Stimulated activated CD8-positive, alpha-beta memory T cell treated with anti-CD3 and anti-CD28 coated beads, Interleukin-7, amount 100 ng/mL, for 1 hour (primary cell): ENCODE measurements at places on chromosomes 5 and 9.
A peak's percentile ranks its signal among the peaks of the same experiment; 100 is the strongest.

- DNase-seq, result no peak
Measured at GRCh38 chr5:108145351-108145750, 236.5 kb downstream of the FBXL17 start.

DNA sequence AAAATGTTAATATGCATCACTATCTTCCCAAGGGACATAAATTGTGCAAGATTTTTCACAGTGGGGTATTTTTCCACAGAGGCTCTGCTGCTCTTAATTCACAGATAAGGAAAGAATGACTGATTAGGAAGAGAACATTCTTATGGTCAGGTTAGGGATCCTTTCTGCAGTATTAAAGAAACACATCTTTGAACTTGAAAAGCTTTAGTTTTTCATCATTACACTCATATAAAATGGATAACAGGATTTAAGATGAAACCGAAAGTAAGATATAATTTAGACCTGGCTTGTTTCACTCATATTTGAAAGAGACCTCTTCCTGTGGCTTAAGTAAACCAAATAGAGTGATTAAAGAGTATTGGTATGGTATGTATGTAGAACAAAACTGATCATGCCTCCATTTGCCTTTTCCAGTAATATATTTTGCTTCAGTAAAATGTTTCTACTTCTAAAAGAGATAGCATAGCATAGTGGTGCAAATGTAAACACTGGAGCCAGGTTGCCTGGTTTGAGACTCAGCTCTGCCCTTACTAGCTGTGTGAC lies 160.0 kb downstream of the PRR16 start:
- DNase-seq, result no peak

GRCh38 chr5:65013166-65013565 lies 244.4 kb downstream of the CWC27 start:
- no peak for DNase-seq

DNA sequence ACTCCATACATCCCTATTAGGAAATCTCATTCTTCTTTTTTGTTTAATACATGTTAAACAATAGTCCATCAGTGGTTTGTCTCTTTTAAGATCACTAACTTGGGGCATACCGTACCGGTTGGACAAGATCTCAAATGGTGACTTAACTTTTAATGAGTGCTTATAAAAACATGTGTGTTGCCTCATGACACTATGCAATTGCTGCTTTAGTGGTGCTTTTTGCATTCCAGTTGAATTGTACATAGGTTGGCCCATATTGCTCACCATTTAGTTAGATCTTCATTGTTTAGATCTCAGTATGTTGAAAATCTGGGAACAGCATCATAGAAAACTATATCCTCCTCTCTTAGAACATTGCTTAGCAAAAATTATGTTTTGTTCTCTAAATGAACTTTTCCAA lies 17.8 kb downstream of the C9orf85 start:
- no peak for DNase-seq

DNA sequence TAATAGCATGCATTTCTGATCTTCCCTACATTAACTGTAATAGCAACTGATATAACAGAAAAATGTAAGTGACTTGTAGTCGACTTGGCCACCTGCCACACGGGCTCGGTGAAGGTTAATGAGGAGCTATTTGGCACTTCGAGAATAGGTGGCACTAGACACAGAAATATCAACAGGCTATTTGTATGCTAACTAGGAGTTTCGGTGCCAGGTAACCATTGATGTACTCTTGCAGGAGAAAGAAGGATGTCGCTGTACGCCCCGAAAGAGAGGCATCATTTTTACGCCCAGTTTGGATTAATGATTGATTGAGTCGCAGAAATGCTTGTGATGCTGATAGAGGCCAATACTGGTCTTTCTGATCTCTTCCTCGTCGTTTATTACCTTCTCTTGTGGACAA lies 516 bp upstream of the DMRT2 start:
- DNase-seq, result no peak

GRCh38 chr5:38193015-38193581 lies 65.3 kb upstream of the EGFLAM start:
- peak; percentile 7 for DNase-seq

GRCh38 chr9:17219261-17219660 lies 84.4 kb downstream of the CNTLN start:
- DNase-seq, result no peak

DNA sequence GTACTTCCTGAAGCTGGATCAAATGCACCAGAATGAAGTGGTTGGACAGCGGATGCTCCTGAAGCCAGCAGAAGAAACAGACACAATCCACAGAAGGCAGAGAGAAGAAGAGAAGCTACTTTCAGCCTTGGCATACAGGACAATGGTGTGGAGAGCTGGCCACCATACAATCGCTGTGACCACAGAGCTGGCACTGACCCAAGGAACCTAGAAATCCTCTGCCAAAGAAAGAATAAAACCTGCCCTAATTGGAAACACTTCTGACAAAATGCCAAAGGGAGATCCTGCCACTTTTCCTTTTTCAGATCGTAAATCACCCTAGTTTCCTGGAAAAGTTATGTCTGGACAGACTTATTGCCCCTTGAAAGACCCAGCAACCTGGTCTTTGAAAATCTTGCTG lies 77.8 kb downstream of the BAAT start:
- DNase-seq, result no peak

GRCh38 chr5:128213340-128213739 lies 129.8 kb downstream of the SLC12A2 start:
- no peak for DNase-seq

GRCh38 chr5:134943547-134943946 lies 24.2 kb upstream of the CATSPER3 start:
- no peak for DNase-seq

DNA sequence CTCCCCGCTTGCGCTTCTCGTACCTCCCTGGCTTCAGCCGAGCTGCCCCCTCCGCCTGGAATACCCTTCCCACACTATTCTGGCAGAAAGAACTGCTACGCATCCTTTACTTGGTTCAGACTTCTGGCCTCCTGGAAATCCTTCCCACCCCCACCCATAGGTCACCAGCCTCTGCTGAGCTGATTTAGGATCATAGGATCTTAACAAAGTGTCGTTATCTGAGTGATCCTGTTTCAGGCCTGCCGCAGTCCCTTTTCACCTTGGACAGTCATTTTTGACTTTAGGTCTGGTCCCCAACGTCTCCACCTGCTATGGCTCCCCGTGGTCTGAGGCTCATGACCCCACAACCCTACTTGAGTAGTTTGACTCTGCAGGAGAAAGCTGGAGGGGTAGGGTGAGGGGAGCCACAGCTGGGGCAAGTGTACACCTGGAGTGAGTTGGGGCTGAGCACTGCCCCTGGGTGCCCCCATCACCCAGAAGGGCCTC lies 27.3 kb downstream of the EGR1 start:
- DNase-seq, result no peak

GRCh38 chr5:177470759-177471536 lies 2.5 kb downstream of the DBN1 start:
- no peak for DNase-seq

- DNase-seq, result no peak
Measured at GRCh38 chr9:93947409-93948070, 7.6 kb downstream of the BARX1 start.

DNA sequence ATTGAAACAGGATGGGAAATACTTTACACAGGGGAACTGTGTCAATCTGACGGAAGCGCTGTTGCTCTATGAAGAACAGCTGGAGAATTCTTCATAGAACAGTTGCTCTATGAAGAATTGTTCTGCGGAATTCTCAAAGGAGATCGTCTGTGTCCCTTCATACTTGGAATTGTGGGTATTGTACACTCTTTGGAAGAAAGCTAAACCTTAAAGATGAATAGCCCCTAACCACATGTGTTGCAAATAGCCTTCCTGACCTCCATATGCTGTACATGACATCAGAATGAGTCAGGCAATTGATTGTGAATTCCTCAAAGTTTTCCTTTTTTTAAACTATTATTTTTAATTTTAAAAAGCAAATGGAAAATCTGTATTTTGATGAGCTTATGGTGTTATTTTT lies 15.6 kb downstream of the NIM1K start:
- DNase-seq, result no peak

- no peak for DNase-seq
Measured at GRCh38 chr5:77568082-77568481, 70.4 kb downstream of the OTP start.

- peak; percentile 9 for DNase-seq
Measured at GRCh38 chr9:7879551-7880245, 80.1 kb upstream of the DMAC1 start.

- DNase-seq, result no peak
Measured at GRCh38 chr9:87613265-87614111, 112.4 kb upstream of the CTSL start.

DNA sequence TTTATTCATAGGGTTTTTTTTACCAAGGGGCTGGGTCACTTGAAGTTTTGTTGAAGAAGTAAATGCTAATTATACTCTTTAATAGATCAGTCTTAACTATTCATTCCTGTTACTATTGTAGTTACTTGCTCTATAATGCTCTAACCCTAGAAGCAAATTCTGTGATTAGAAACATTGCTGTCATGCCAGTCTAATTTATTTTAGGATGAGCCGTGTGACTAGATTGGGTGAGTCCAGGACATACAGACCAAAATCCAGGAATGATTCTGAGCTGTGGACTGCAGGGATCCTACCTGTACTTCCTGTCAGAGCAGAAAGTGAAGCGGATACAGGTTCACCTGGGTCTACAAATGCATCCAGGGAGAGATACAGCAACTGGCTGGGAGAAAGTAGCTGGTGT lies 757 bp upstream of the CCDC192 start:
- DNase-seq, result no peak

DNA sequence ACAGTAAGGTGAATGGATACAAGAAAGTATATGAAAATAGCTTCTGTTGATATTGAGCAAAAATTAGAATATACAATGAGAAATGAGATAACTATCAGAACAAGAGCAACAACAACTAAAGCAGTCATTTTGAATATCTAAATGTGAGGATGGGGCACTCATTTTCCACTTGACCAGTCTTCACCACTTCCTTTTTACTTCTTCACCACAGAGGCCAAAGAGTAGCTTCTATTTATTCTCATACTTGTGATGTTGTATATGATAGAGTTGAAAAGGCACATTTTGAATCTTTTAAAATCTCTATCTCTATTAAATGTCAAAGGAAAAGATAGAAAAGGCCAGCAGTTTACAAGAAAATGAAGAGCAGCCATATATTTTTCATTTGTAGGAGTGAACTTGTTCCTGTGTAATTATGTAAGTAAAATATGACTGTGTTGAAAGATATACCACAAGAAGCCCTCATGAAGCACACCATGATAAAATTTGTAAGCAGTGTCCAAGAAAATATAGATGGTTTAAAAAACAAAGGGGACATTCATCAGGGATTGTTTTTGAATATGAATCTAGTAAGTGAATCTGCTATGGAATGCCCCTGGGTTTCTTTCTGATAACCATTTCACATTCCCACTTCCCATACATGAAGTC lies 39.2 kb downstream of the ADAMTS19 start:
- no peak for DNase-seq

GRCh38 chr5:176352116-176352878 lies 9.3 kb downstream of the KIAA1191 start:
- no peak for DNase-seq

- no peak for DNase-seq
Measured at GRCh38 chr5:119332978-119333401, 22.8 kb upstream of the TNFAIP8 start.

DNA sequence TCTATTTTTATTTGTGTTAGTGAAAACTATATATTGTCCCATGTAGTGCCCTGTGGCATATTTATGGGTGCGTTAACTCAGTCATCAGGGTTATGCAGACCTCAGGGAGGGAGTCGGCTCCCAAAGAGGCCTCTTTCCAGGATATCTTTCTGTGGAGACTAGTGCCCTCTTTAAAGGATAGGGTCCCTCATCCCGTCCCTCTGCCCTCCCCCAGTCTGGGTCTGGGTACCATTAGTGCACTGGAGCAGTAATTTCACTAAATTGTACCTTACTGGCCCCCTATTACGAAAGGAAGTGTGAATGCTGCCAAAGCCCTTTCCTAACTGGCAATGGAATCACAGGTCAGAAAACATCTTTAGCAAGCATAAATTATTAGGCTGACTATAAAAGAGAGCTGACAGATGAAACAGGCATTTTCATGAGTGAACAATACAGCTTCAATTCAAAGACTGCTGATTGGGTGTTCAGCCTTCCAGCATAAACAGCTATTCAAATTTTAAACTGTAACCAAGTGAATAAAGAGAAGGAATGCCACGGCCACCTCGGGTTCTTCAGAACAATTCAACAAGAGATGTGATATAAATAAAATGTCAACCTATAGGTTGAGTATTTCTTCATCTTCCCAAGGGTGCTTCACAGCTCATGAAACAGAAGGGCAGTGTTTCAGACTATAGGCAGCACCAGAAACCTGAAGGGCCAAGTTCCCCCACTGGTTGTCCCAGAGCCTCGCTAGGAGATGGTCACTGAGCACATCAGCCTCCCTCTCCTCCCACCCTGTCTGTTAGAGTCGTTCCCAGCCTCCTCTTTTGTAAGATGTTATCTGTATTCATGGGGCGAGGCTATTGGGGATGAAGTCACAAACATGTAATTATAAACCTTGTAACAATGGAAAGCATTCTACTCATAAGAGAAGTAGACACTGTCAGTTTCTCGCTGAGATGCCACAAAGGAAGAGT lies 318.7 kb downstream of the TMEM161B start:
- DNase-seq, result no peak

DNA sequence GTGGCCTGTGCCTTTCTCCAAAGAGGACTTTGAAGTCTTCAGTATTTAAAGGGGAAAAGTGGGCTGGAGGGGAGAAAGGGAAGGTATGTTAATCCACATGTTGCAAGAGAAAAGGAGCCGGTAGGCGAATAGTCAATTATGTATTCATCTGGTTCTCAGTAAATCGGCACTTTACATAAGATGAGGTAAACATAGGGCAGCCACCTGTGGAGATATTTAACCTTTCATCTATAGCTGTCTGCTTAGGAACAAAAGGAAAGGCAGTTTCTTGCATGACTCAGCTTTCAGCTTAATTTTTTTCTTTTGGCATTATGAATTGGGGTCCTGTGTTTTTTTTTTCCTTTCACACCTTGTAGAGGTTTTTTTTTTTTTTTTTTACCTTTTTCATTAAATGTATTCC lies 42.2 kb downstream of the FGD3 start:
- DNase-seq, result no peak

DNA sequence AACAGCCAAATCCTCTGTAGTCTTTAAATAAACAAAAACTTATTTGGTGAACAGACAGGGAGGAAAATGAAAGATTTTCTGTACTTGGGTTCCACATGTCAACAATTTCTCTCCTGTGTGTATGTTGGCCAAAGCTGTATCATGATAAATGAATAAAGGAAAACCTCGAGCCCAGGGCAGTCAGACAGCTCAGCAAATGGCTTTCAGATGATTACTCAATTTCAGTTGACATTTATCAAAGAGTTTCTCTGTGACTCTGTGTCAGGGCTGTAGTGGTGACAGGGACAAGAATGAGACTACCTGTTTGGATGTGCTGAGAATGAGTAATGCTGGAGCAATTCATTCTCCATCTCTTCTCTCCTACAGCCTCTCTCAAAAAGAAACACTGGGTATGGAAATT lies 45.7 kb upstream of the PTGS1 start:
- DNase-seq, result no peak
